ENCODE measurements at places on chromosomes 2 and 18.

DNA sequence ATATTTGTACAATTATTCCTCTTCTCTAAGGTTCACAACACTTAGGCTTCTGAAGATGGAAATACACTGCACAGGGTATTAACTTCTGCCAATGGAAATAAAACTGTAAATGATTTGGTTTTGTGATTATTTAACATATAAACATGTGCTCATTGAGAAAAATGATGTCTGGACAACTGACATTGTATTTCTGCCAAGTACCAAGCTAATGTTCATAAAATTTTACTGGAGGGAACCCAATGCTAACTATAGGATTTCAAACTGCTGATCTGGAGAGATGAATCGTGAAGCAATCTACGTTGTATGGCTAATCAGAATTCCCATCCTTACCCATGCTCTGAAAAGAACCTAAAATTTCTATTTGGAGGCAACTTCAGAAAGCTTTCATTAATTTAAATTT lies 279.7 kb downstream of the NRXN1 start:
- DNase-seq, result no peak

DNA sequence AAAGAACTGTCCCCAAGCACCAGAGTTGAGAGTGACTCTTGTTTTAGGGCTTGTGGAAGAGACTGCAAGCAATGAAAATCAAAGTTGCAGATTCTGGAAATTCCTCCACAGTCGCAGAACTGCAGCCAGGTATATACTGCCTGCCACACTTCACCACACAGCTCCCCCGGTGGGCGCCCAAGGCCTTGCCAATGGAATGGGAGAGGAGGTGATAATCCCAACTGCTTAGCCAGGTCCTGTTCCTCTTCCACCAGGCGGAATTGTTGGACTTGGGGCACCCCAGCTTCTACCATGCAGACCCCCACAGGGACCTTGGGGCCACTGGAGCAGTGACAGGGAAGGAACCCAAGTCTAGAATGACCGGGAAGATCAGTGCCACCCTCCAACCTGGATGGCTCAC lies 4.8 kb upstream of the PDIA6 start:
- no peak for DNase-seq

- DNase-seq, result no peak
Measured at GRCh38 chr2:129428086-129428660, 551.3 kb upstream of the RAB6C start.

DNA sequence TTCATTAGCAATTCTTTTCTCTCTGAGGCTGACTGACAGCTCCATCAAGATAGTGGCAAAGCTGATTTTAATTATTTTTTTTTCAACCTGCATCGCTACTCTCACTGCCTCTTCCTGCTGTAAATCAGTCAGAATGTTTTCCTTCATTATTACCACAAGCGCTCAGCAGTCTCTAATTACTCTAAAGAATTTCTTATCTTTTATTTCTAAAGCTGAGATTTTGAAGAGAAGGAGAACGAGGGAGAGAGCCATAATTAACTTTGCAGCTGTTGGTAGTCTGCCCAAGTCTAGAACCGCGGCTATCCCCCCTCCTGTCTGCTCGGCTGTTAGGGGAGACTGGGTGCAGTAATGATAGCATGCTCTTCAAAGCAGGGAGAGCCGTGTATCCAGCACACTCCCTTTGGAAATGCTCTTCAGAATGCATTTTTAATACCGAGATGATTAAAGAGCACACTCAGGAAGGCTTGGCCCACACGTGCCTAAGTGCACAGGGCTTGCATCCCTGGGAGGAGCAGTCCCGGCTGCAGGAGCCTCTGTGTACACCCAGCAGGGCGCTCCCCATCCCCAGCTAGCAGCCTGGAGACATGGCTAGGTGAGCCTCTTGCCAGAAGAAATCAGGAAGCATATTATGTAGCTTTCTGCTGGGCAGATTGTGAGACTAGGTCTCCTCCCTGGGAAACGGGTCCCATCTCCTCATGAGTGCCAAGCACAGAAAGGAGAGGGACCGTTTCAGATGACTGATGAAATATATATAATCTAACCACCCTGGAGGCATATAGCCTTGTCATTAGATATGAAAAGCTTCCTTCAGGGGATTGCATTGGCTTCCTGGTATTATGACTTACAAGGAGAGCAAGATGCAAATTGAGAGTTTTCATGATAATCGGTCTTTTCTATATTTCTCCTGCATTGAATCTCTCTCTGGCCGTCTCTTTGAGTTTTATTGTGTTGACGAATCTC lies 555.2 kb downstream of the CMPK2 start:
- no peak for DNase-seq

GRCh38 chr2:231293163-231293562 lies 94.7 kb downstream of the ARMC9 start:
- DNase-seq, result no peak

DNA sequence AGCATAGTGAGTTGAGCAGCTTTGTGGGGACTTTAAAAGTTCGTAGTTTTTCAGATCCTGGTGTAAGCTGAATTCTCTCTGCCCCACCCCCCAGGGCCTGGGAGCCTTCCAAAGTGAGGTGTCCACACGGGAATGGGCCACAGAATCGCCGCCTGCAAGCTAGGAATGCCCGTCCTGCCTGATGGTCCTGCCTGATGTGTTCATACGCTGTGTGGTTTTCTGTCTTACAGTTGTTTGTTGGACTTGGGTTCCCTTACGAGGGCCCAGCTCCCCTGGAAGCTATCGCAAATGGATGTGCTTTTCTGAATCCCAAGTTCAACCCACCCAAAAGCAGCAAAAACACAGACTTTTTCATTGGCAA lies 158.7 kb downstream of the MGAT5 start:
- no peak for DNase-seq

GRCh38 chr2:128198656-128199055 lies 107.7 kb downstream of the UGGT1 start:
- no peak for DNase-seq

DNA sequence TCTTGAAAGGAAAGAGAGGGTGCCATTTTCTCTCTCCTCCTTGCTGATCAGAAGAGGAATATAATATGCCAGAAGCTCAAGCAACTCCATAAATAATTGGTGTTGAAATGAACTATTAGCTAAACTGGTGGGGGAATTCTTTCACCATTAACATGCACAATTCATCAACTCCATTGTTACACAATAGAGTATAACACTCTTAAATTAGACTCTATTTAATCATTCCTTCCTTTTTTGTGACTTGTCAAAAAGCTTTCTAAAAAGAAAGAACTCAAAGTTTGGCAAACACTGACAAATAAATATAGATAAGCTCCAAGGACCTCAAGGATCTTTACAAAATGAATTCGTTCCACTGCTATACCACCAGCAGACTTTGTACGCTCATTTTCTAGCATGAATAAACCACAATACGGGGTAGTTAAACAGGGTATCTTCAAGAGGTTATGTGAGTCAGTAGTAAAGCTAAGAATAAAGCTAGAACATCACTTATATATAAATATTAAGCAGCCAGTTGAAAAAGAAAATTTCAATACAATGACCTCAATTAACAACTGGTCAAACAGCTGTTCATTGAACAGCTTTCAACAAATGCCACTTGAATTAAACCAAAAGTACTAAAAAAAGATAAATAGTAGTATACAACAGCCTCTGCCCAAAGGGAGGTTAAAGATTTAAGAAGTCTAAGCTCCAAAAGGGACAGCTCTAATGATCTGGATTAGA lies 6.4 kb downstream of the TRAK2 start:
- DNase-seq, result no peak

DNA sequence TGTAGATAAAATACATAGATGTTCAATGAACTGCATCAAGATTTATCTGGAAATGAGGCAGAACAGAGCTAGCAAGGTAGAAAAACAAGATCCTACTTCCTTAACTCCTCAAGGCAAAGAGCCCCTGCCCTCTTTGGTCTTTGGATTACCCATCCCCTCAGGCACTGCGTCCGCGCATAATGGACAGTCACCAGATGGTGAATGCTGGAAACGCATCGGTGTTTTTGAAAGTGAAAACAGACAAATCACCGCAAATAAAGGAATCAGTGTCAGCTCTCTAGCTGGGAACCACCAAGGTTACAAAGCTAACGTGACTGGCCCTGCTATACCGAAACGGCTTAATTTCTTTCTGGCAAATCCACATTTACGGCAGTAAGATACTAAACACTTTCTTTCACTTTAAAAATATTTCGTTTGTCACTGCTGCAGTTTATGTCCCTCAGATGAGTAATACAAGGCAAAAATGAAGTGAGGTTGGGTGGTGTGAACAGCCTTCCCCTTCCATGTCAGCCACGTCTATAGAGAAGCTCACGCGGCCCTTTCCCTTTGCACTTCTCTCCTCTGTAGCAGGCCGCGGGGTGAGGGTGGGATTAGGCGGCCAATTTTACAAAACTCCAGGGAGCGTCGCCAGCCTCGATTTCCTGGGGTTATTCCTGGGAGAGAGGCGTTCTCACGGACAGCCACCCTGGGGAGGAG lies 627 bp upstream of the GALR1 start:
- peak; percentile 29 for DNase-seq

DNA sequence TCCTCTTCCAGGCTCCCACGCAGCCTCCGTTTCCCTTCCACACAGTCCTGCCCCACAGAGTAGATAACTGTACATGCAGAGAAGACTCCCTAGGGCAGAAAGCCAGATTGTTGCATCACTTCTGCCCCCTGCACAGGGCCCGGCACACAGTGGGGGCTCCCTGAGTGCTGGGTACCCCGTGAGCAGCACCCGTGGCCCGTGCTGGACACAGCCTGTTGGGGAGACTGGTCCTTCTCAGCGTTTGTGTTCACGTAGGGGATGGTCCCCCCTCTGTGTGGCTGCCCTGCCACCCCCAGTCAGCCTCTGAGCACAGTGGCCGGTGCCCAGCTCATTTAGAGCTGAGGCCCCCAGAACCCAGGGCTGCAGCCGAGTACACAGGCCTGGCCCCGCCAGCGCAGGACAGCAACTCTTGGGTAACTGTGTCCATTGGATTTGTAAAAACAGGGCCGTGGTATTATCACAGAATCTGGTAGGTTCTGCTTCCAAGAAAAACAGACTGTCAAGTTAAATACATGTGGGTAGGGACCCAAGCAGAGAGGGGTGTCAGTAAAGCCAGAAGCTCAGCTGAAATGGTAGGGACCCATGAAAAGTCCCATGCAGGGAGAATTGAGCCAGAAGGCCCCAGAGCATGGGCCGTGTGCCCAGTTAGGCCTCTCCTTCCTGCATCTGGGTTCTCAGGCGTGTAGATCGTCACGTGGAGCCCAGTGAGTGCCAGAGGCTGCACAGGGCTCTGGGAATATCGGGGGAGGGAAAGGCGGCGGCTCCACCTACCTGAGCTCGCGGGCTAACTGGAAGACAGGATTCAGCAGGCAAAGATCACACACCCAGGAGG lies 257.3 kb downstream of the ATAD2B start:
- peak; percentile 91 for DNase-seq

GRCh38 chr2:86788881-86789686 lies 1.6 kb downstream of the CD8A start:
- no peak for DNase-seq

GRCh38 chr2:71417300-71418202 lies 35.8 kb upstream of the DYSF start:
- DNase-seq, result no peak

GRCh38 chr2:14552818-14553217 lies 79.7 kb upstream of the LRATD1 start:
- DNase-seq, result no peak

DNA sequence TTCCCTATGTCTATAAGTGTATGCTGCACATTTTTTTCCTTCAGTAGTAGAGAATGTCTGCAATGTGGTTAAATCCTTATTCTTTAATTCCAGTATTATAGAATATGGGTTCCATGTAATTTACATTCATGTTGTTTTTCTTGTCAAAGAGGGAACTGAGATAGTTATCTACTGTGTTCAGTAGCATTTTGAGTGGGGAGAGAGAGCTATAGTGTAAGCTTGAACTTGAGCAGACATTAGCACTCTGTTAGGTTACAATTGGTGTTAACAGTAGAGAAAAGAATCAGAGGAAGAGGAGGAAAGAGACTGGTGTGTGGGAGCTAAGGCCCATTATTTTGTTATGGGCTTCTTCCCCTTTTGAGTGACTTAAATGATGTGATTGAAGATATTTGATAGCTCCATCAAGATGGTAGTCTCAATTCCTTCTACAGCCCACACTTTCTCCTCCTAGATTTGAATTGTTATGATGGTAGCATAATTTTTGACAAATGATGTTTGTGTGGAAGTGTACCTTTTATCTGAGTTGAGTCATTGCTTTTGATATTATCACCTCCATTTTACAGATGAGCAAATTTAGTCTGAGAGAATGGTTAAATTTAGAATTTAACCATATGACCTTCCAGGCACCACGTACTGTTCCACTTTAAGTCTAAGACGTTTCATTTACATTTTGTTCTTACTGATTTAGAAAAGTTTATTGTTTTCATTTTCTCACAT lies 71.3 kb downstream of the FMNL2 start:
- DNase-seq, result no peak

Data from vagina (tissue), 2 donors.